ENCODE measurements at places on chromosomes 6 and 20.
A peak's percentile ranks its signal among the peaks of the same experiment; 100 is the strongest.

DNA sequence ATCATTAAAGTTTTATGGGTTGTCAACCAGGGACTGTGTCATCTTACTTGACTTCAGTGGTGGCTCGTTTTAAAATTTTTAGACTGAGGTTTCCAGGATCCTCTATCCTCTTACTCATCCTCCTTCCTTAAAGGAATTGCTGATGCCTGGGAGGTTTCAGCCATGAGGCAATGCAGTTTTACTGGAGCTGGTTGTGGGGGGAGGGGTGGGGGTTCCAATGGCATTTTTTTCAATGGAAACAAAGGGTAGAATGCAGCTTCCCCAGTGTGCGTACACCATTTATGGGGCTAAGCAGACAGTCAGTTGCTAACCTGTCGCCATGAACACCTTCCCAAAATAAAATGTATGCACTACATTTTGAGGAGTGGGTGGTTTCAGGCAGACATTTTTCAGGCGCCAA, 88.0 kb downstream of the METTL24 start:
- no peak for DNase-seq

DNA sequence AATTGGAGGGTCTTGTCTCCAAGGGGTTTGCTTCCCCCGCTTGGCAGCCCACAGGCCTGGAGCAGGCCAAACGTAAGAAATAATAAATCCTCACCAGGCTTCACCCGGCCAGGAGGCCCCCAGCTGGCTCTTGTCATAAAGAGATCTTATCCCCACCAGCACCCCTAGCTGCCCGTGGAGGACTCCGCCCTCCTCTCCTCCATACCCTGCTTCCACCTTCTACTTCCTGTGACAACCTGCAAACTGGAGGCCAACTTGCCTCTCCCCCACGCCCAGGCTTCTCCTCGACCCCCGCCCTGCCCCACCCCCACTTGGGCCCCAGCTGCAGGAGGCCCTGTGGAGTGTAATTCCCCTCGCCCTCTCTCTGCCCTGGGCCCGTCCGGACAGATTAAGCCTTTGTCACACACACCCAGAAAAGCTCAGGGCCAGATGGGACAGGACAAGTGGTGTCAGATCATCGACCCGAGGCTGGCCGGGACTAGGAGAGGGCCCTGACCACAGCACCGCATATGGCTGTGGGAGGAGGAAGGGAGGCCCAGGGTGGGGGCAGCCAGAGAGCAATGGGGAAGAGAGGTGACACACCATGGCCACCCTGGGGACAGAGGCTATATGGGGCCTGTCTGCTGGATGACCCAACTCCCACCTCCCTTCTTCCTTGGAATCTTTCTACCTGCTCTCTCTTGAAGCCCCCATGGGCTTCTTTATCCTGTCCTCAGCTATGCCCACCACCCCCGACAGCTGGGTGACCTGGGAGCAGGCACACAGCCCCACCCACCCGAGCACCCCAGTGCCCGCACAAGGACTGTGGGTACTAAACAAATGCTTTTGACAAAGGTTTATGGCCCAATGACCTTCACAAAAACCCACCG, 3.9 kb downstream of the NOL4L start:
- DNase-seq = peak; percentile 75

GRCh38 chr6:49384904-49385303, 78.1 kb downstream of the MMUT start:
- DNase-seq = no peak

- no peak for DNase-seq
These were observed 11.6 kb upstream of the ELOVL5 start for GRCh38 chr6:53360093-53360912.

Measured in CD14-positive monocyte (primary cell).